Heart left ventricle (tissue), 16 donors: ENCODE measurements at places on chromosomes 16 and 17. TPM values are rescaled to one million over a fixed set of nuclear protein-coding genes. Genes with fewer than 3 reads are reported as not detected.

The SCNN1B gene
- total RNA-seq = not detected

DNA sequence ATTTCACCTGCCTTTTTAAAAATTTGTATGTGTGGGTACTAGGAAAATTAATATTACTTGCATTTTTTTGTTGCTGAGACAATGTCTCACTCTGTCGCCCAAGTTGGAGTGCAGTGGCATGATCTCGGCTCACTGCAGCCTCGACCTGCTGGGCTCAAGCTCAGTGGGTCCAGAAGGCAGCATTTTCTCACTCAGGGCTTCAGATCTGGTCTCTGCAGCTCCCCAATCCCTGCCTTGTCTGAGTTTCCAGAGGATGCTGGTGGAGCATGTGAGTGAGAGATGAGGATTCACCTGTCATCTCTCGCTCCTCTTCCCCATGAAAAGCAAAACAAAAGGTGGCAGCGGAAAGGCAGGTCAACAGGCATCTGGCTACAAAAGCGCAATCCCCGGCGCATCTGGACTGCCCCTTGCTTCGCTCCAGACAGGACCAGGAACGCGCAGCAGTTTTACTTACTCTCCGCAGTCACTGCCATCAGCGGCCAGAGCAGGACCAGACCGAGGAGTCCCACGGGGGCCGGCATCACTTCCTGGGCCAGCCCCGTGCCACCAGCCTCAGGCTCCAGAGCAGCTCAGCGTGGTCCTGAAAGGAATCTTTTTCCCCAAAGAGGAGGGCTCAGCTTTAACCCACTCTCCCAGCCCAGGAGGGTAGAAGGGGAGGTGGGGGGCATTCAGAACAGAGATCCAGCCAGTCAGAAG, 59.9 kb downstream of the LITAF start:
- no peak overlapping the region for H3K4me3 ChIP-seq
- H3K4me1 ChIP-seq = no peaks in the 10 kb centered on the region
- H3K27ac ChIP-seq = no peak overlapping the region
- H3K36me3 ChIP-seq = no peaks in the 10 kb centered on the region
- no peak for DNase-seq

The COX6A2 gene
- 821 TPM for total RNA-seq

GRCh38 chr16:1745900-1746692, 25.2 kb downstream of the NME3 start:
- H3K4me3 ChIP-seq = no peak overlapping the region
- no peak overlapping the region for H3K27ac ChIP-seq
- no peak for DNase-seq
- H3K36me3 ChIP-seq = peaks cover 80% of the 10 kb centered on the region
